ENCODE measurements at places on chromosomes 1 and 21.

- DNase-seq, result no peak
Observed at GRCh38 chr1:172496678-172497077, 36.3 kb upstream of the SUCO start.

DNA sequence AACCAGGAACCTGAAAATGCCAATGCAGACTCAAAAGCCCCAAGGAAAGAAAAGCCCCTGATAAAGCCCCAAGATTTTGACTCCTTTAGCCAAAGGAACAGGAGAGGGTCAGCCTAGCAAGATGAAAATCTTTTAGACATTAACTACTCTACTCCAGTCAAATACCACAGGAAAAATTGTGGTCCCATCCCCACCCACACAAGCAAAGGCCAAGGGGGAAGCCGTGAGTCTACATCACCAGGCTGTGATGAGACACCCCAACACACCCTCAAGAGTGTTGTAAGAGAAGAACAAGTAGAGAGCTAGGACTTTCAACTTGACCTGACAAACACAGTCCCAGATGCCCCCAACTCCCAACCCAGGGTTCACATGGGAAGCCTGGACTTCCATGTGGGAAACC lies 192.8 kb upstream of the NR5A2 start:
- DNase-seq, result no peak

DNA sequence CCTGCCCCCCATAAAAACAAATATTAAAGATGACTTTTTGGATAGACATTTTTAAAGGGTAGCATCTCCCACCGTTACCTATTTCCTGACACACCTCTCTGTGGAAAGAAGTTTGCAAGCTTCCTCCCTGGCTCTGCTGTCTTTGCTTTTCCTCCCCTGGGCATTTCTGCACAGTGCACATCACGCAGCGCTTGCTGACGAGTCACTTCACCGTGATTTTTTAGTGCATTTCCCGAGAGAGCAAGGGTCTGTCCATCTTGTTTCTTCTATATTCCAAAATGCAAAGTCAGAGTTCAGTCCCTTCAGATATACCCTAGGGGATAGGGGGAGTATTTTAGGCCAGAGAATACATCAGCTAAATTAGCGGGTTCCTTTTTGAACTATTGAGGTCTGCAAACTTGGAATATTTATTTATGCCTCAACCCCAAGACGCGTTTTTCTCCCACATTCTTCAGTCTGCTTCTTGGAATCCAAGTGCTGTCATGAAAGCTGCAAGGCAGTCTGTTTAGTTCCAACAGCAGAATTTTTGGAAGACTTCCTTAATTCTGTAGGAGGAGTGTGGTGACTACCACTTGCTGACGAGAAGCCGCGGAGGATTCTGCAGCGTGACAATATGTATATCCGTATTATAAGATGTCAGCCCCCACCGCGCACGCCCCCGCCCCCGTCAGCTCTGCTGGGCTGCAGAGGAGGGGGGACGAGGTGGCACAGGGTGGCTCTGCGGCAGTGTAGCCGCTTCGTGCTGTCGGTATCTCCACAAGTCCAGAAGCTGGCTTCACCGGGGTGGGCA lies 22.4 kb downstream of the SMYD2 start:
- peak; percentile 48 for DNase-seq

- no peak for DNase-seq
Observed at GRCh38 chr1:7842517-7842916, 10.3 kb downstream of the UTS2 start.

GRCh38 chr1:52028328-52028727 lies 5.3 kb downstream of the KTI12 start:
- no peak for DNase-seq

GRCh38 chr1:184866991-184867788 lies 107.1 kb downstream of the NIBAN1 start:
- DNase-seq, result no peak

GRCh38 chr1:15045123-15045522 lies 108.4 kb upstream of the TMEM51 start:
- DNase-seq, result no peak

GRCh38 chr1:64072089-64072793 lies 131.2 kb upstream of the UBE2U start:
- DNase-seq, result no peak

DNA sequence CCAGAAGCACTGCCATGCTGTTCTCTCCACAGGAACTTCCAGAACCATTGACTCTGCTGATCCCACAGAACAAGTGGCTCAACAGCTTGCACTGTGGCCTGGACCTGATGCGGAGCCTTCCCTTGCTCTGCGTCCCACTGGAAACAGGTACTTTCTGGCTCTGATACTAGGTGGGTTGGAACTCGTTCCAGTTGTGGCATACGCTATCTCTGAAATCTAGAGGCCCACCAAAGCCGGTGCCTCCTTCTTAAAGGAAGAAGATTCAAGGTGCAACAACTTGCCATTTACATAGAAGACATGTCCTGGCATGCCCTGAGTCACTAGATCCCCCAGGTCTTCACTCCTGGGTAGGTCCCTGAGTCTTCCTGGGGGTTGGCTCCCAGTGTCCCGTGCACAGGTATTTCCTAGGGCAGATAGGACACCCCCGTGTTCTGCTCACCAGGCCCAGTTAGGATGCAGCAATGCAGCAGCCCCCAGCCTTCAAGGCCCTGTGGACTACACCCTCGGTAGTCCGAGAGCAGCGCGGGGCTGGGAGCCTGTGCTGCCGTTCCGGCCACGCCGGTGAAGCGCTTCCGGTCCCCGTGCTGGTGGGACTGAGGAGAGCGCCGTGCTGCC lies 10.8 kb upstream of the PCBP3 start:
- no peak for DNase-seq

DNA sequence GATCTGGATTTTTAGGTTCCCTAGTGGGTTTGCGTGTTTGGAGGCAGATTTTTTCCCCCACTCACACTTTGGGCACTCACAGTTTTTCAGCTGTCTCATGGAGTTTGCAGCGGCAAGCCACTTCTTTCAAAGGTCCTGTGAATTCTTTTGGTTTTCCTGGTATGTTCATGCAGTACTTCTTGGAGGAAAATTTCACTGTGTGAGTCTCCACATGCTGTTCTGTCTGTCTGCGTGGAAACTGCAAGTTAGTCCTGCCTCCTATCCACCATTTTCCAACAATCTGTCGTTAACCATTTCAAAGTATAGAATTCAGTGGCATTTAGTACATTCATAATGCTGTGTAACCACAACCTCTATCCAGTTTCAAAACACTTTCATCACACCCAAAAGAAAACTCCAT lies 793 bp upstream of the FMO1 start:
- DNase-seq, result no peak

- no peak for DNase-seq
Observed at GRCh38 chr1:111876631-111877030, 112.8 kb downstream of the KCND3 start.

DNA sequence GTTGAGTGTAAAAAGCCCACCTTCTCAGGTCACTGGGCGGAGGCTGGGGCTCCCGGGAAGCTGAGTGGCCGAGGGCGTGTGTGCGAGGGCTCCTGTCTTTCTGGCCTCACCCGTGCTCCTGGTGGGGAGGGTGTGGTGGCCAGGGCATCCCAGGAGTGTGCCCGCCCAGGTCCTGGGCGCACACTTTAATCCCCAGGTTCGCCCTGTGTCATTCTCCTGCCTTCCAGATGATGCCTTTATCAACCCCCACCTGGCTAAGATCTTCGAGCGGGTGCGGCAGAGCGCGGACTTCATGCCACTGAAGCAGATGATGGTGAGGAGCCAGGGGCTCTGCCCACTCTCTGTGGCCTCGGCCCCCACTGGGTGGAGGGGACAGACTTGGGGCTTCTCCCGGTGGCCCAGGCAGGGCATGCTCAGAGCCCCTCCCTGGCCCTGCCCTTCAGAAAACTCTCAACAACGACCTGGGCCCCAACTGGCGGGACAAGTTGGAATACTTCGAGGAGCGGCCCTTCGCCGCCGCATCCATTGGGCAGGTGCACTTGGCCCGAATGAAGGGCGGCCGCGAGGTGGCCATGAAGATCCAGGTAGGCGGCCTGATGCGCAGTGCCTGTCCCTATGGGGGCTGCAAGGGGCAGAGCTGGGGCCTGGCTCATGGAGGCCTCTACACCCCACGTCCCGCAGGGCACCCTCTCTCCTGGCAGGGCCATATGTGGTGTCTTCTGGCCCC lies 42.5 kb downstream of the COQ8A start:
- DNase-seq, result no peak

- DNase-seq, result peak; percentile 24
Observed at GRCh38 chr1:28755701-28756100, 19.0 kb downstream of the YTHDF2 start.

DNA sequence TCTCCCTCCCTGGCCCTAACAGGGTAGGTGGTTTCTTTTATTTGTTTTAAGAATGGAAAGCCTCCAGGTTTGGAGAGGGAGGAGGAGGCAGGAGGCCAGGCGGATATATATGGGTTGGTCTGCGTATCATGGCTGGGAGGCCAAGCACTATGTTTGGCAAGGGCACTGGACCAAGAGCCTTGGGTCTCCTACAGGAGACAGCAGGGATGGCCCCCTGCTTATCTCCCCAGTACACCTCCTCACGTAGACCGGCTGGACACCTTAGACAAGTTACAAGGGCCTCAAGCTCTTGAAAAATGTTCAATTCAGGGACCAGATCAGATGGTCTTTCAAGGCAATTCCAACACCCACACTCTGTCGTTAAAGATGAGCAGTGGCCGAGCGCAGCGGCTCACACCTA lies 10.9 kb downstream of the SLC41A1 start:
- DNase-seq, result no peak

DNA sequence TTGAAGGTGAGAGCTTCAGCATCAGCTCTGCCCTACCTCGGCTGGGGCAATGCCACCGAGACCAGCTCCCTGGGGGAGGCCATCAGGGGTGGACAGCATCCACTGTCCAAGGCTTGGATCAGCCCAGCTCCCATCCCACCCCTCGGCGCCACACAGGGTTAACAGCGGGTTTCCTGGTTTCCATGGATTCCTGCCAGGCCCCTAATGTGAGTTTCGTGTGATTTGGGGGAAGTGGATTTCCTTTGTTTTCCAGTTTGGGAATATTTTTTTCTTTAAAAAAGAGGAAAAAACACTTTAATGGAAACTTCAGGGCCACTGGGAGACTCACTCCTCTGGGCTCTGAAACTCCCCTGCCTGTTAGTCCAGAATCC lies 34.3 kb downstream of the CASZ1 start:
- no peak for DNase-seq

DNA sequence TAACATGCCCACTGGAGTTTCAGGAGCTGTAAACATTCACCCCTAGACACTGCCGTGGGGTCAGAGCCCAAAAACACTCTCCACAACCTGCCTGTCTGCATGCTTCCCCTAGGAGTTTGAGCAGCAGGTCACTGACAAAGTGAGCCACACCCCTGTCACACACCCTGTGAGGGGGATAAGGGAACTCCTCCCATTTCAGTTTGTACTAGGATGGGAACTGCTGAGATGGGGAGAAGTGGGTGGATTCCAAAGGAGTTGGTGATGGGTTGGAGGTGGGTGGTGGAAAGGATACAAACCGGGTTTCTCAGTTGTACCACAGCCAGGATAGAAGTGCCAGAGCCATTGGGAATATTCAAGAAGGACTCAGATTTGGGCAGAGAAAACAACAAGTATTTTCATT lies 140.2 kb downstream of the MIS18A start:
- no peak for DNase-seq

GRCh38 chr1:26109229-26110164 lies 2.1 kb upstream of the PDIK1L start:
- no peak for DNase-seq

DNA sequence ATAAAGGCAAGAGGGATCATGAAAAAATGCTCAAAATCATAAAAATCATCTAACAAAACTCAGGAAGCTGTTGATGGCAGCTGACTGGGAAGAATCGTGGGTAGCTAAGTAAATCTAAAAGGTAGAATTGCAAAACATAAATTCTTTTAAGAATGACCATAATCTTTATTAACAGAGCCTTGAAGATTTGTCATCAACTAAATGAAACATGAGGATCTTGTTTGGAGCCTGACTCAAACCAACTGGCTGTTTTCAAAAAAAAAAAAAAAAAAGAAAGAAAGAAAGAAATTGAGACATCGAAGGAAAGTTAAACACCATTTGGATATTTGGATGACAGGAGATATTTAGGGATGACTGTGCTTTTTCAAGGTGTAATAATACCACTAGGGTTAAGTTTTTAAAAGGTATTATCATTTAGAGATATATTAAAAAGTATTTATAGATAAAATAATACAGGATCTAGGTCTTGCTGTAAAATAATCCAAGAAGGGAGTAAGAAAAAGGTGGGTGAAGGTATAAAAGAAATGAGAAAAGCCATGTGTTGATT lies 48.6 kb downstream of the CD34 start:
- no peak for DNase-seq

DNA sequence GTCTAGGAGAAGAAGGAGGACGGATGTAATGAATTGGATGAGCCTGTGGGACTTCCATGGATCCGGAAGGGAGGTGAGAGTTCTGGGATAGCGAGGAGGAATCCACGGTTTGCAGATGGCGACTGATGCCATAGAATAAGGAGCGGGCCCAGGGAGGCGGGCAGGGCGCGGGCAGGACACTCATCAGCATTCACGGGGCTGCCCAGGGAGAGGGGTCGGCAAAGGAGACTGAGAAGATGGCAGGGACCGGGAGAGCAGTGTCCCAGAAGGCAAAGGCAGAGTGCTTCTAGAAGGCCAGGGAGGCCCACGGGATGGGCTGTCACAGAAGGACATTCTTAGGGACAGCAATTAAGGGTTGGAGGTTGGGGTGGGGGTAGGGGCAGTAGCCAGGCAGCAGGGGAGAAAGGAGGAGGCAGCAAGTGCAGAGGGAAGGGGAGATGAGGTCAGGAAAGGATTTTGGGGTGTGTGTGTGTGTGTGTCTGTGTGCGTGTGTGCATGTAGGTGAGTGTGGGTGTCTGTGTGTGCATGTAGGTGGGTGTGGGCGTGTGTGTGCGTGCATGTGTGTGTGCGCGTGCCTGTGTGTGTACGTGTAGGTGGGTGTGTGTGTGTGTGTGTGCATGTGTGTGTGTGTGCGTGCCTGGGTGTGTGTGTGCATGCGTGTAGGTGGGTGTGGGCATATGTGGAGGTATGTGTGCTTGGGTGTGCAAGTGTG lies 1.1 kb upstream of the COL8A2 start:
- DNase-seq, result no peak

GRCh38 chr1:220902916-220903315 lies 23.7 kb downstream of the HLX start:
- no peak for DNase-seq

DNA sequence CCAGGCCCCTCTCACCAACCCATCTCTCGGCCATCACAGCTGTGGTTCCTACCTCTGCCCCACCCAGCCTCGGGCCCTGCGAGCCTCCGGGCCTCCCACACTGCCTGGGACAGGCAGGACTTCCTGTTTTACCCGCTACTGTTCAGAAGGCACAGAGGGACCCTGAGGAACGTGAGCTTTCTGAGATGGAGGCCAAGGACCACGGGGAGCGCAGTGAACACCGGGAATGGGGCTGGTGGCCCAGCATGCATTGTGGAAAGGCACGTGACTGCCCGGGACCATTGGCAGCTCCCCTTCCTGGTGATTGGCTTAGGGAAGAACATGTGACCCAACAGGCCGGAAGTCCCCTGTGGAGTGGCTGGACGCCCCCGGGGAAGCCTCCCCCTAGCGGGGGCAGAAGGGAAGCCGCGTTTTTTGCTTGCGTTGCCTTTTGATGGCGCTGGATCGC lies 7.0 kb downstream of the S100B start:
- no peak for DNase-seq

- no peak for DNase-seq
Observed at GRCh38 chr1:195275710-195276109, 1332.5 kb downstream of the KCNT2 start.

GRCh38 chr1:167739752-167740151 lies 18.0 kb downstream of the MPZL1 start:
- DNase-seq, result no peak

- DNase-seq, result no peak
Observed at GRCh38 chr1:36177589-36178431, 21.9 kb downstream of the MAP7D1 start.
